Cortex of kidney (tissue), 1 donor: ENCODE measurements at places on chromosomes 6 and 20.

DNA sequence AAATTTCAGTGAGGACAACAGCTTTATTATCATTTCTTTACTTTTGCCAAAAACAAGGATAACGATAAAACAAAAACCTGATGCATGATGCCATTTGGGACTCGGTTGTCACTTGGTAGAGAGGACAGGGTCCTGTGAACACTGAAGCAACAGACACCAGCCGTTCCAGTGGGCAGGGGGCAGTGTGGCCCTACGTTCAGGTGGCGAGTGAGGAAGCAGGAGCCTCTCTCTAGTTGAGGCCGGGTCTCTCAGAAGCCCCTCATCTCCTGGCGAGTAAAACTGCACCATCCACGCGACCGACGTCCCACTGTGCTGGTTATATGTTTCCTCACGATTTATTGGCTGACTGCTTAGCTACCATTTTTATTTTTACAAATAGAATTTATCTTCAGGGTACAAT lies 231.6 kb downstream of the THBS2 start:
- no peak for DNase-seq

- no peak for DNase-seq
Observed at GRCh38 chr20:57922083-57922482, 212.3 kb upstream of the PMEPA1 start.

DNA sequence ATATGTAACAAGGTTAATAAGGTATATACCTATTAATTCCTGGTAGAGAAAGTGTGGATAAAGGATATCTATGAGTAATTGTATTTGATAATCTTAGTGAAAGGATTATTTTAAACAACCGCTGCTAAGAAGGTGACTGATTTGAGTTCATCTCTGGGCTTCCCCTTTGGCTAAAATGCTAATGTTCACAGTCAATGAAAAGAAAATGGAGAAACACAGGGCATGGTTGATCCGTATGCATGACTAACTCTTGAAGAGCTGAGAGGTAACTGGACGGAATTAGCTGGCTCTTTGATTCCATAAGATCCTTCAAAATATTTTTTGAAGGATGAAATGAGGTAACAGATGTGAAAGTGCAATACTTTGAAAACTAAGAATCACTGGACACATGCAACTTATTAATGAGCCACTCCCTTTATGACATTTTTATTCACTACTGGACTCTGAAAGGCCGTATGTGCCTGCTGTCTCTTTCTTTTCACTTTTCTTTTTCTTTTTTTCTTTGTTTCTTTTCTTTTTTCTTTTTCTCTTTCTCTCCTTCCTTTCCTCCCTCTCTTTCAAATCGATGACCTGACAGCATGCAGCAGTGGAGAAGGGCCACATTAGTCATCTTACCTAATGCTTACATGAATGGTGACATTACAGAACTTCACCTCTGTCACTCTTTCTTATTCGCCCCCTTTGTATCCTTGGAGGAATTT lies 464.6 kb downstream of the CDKAL1 start:
- DNase-seq: no peak

DNA sequence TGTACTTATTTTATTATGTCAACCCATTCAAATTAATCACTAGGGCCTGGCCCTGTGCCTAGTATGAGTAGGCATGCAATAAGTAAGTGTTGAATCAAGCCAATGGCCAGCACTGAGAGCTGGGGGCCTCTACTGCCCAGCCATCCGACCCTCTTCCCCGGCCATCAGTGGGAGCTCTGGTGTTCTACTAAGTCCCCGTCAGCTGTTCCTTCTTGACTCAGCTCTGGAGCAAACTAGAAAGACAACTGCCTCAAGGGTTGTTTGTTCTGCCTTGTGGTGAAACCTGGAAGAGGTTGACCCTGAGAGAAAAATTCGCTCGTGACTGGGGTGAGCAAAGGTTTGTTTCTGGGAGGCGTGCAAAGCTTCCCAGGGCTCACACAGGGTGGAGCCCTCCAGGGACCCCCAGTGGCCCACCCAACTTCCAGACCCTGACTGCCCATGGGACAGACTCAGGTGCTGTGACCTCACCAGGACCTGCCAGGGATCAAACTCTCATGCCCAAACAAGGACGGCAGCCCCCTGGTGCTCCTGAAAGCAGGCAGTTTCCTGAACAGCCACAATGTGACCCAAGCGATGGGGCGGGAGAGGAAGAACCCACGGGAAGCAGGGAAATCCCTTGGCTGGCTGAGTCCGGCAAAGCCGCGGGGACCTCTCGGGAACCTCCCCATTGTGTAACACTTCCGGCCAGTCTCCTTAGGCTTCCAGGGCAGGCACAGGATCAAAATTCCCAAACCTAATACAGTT lies 50.4 kb downstream of the BANF2 start:
- no peak for DNase-seq

GRCh38 chr6:1390946-1391799 lies 1.8 kb downstream of the FOXF2 start:
- no peak for DNase-seq

- DNase-seq: no peak
Observed at GRCh38 chr20:61280217-61280980, 28.3 kb downstream of the CDH4 start.

DNA sequence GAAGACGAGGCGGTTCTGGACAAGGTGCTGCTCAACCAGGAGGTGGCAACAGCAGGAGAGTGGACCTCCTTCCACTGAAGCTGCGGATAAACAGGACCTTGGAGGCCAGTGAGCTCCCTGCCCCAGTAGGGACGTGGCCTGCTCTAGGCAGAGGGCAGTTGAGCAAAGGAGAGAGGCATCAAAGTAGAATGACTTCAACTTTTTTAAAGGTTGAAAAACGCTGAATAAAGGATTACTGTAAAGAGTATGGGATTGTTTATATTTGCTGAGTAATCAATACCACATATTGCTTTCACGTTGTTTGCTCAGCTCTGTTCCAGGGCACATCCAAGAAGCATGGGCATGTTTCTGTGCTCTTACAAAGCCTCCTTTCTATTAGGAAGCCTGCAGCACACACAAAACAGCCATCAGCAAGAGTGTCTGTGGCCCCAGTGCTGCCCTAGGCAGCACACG lies 48.1 kb downstream of the ERMARD start:
- no peak for DNase-seq

DNA sequence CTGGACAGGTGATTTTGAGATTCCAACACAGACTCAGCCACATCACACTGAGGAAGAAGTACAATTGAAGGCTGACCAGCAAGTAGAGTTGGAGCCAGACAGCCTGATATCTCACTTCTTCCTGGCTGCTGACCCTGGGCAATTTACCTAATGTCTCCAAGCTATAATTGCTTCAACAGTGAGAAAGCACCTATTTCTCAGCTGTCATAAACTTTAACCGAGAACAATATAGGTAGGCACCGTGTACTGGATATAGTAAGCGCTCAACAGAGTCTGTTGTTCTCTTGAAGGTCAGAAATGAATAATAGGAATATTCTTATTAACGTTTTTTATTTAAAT lies 28.3 kb downstream of the STX7 start:
- DNase-seq: no peak

DNA sequence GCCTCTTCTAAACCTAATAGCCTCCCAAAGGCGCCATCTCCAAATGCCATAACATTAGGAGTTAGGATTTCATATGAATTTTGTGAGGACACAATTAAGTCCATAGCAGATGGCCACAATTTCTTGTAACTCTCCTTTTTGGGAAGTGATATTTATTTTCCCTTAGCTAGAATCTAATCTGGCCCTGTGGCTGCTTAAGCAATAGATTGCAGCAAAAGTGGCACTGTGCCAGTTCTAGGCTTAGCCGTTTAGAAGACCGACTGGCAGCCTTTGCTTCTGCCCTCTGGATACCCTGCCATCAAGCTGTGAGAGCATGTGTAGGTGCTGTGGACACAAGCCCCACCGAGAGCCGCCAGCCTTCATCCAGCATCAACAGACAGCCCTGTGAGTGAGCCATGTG lies 15.9 kb upstream of the ADGB start:
- DNase-seq: no peak

DNA sequence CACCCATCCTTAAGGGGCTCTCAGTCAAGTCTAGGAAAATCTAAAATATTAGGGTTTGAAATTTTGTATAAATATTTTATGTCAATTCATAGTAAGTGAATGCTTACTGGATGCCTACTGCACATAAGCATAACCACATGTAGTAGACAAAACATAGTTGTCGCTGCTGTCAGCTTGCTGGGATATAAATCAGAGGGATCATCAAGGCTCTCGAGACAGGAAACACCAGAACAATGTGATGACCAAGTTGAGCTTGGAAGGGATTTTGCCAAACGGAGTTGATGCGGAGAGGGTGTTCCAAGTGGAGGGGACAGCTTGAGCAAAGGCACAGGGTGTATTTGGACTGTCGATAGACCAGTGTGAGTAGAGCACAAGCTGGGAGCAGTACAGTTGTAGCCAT lies 105.8 kb upstream of the SUPT3H start:
- DNase-seq: no peak

DNA sequence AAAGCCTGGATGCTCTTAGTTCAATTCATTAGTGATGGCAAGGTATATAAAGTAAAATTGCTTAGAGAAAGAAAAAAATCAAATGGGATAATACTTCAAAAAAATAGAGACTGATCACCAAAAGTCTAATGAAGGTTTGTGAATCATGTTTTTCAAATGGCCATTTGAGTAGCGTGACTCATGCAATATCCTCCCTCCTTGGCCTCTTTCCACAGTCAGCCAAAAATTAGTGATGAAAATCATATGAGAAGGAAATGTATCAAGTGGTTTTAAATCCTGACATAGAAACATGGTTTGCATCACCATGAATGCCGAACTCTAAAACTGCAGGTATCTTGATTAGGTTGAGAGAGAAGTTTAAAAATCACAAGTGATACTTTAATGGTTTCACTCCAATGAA lies 1.2 kb upstream of the COL19A1 start:
- DNase-seq: no peak

DNA sequence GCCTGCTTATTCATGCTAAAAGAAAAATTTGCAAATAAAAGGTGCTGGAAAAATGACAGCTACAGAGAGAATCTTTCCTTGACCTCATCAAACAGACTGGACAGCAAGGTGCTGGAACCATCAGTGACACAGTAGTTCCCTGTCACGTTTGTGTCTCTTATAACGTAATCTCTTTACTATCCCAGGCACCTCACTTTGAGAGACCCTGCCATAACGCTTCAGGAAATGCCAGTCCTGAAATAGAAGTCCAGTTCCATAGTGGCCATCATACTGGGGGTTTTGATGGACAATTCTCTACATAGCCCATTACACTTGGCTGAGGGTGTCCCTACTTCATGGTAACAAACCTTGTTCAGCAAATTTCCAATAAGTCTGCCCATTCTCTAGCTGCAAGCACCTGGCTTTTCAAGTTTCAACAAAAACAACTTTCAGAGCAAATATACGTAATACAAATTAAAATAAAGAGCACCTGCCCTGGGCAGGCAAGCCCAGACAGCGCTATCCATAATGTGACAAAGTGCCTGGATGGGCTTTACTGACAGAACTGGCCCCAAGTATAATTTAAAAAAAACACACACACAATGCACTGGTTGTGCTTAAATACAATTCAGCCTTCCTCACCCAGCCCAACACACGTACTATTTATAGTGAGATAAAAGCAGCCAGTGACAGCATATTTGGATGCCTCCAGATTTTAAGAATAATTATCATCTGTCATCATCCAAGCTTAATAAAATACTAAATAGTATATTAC lies 38.7 kb downstream of the CNKSR3 start:
- DNase-seq: no peak

DNA sequence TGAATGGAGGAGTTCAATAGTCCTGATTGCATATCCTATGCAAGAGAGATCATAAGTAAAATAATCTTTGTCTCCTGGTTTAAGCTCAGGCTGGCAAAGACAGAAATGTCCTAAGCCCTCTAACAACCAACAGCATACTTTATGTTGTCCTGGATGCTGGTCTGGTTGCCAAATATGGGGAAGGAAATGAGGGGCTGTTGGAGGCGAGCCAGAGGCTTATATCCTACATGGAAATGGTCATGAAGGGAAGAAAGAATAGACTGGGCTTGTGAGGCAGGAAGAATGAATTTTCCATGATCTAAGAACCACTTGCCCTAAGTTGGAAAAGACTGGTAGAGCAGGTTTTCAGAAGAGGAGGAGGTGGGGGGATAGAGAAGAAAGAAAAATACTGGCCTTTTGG lies 237.1 kb downstream of the SMOC2 start:
- no peak for DNase-seq

DNA sequence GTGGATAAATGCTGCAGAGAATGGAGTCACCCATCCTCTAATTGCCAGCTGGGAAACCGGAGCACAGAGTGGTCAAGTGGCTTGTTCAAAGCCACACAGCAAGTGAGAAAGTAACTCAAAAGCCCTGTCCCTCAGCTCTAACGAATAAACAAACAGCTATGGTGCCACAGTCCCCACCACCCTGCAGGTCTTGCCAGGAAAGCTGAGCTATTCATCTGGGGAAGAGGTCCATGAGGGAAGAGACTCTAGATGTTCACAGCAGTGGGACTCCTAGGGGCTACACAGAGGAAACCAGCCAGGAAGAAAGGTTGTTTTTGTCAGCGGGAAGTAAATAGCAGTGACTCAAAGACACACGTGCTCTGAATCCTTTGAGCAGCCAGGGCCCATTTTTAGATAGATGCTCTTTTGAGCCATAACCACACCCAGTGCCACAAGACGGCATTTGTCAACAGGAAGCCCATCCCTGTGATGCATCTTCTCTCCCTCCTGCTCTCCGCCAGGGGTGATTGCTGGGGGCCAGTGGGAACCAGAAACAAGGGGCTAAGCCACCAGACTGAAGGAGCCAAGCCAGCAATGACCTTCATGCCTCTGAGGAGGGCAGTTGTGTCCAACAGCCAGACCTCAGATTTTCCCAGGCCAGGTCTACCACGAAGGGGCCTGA lies 32.4 kb upstream of the TCP11 start:
- no peak for DNase-seq

DNA sequence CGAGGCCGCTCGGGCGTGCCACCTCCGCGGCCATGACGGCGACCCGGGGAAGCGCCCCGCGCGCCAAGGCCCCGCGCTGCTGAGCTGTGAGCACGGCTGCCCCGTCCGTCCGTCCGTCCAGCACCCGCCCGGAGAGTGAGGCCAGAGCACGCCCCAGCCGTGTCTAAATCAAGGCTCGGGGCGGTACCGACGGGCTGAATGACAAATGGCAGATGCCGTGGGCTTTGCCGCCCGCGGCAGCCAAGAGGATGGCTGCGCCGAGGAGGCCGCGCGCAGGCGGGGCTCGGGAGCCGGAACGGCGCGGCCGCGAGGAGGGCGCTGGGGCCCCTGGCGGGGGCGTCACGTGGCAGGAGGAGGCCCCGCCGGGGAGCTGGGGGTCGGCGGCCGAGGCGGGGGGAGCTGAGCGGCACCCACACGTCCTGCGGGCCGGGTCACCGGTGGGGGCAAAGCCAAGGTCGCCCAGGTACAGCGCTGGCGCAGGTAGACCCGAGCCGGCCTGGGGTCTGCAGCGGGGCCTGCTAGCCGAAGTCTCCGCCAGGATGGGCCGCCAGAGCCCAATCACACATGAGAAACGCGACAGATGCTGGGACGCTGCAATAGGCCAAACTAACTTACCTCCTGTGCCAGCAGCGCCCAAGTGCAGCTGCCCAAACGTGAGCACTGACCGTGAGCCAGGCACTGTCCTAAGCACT lies at the start of gene PLAGL1:
Gene PLAGL1, minus strand, starts transcription at position 140 of the 692 bp plus-strand sequence. CDS start 60,123 bp downstream, outside the sequence.
- DNase-seq: no peak

DNA sequence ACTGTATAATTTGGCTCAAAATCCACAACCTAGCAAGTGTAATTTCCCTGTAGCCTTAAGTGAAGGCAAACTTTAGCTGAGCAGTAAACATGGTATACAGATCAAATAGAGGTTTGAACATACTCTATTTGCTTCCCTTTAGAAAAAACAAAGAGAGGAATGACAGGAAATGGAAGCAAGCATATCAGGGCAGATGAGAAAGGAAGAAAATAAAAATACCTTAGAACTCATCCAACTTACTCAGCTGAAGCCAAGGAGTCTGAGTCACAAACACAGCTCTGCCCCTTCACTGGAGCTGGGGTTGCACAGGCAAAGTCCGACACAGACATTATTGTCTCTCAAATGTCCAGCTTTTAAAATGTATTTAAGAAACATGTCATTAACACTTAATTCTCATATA lies 379.9 kb upstream of the IRAK1BP1 start:
- DNase-seq: no peak
